GOT3 (cell line): ENCODE measurements at places on chromosomes 3 and 15.

DNA sequence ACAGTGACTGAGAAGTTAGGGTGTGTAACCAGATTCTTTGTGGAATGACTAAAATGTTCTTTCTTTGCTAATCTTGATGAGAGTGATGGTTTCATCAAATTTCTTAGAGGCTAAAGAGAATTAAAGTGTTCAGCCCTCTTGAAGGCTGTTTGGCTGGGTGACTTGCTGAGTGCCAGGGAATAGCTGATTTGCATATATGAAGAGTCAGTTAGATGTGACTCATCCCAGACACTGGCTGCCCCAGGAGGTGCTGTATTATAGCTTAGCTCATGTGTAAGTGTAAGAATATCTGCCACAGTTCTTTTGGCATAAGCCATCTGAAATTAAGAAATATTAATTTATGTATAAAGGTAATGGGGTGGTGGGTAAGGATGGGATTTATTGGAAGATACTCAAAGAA is 535.1 kb downstream of the NLGN1 start:
- no peak for DNase-seq

DNA sequence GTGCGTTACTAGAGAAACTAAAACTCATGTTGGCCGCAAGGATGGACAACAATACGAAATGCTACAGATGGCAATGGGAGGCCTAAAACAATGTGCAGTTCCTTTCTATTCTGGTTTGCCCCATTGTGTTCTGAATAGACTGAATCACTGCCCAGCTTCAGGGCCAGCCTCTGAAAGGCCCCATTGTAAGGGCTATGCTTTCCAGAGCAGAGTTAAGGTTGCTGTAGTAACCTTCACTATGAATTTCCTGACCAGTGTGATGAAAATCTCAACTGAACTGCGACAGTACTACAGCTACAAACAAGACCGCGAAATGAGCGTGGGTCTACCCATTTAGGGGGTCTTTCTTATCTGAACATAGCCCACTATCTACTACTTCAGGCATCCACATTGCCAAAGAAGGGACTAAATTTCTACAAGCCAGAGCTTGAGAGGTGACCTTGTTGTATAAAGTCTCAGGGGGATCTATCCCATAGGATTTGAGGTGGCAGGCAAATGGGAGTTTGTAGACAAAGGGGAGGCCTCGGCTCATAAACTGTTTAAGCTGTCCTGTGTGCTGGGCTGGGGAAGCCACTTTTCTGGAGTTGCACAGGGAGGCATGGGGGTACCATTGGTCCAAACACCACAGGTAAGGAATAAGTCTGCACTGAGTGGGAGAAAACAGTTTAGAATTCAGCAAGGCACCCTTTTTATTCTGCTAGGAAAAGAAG is 80.1 kb downstream of the MYO1E start:
- no peak for DNase-seq

GRCh38 chr15:89140595-89140994 is 52.3 kb downstream of the ABHD2 start:
- DNase-seq: no peak

- DNase-seq: no peak
These were observed 22.6 kb upstream of the GPD1L start for GRCh38 chr3:32083702-32084270.

DNA sequence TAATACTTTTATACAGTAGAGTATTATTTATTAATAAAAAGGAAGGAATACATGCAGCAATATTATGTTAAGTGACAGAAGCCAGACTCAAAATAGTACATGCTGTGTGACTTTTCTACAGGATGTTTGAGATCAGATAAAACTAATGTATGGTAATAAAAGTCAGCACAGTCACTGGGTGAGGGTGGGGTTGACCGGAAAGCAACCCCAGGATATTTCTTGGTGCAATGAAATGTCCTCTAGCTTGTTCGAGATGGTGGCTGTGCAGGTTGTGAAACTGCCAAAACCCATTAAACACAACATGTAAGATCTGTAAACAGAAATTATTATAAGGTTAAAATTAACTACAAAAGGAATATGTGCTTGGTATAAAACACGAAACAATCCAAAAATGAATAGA is 20.8 kb upstream of the ALDH1L1 start:
- DNase-seq: no peak

DNA sequence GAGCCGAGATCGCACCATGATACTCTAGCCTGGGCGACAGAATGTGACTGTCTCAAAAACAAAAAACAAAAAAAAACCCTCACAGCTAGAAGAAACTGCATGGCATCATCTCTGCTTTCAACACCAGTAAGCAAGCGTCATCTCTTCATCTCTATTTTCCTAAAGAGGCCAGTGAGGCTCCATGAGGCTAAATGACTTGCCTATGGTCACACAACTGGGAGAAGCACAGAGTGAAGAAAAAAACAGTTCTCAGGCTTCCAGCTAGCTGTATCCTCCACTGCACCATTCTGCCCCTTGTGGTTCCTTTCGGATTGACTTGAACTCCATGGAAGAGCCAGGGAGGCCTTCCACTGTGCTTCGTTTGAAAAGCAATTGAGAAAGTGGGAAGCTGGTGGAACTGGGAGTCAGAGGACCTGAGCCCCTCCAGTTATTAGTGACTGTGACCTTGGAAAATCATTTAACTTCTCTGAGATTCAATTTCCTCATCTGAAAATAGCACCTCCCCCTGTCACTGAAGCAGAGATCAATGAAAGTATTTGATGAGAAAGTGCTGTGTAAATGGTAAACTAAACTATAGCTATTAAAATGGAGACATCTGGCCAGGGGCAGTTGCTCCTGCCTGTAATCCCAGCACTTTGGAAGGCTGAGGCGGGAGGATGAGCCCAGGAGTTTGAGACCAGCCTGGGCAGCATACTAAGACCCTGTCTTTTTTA is 32.1 kb upstream of the DENND4A start:
- DNase-seq: no peak

GRCh38 chr15:89408372-89409183 is 74.0 kb upstream of the POLG start:
- DNase-seq: no peak

DNA sequence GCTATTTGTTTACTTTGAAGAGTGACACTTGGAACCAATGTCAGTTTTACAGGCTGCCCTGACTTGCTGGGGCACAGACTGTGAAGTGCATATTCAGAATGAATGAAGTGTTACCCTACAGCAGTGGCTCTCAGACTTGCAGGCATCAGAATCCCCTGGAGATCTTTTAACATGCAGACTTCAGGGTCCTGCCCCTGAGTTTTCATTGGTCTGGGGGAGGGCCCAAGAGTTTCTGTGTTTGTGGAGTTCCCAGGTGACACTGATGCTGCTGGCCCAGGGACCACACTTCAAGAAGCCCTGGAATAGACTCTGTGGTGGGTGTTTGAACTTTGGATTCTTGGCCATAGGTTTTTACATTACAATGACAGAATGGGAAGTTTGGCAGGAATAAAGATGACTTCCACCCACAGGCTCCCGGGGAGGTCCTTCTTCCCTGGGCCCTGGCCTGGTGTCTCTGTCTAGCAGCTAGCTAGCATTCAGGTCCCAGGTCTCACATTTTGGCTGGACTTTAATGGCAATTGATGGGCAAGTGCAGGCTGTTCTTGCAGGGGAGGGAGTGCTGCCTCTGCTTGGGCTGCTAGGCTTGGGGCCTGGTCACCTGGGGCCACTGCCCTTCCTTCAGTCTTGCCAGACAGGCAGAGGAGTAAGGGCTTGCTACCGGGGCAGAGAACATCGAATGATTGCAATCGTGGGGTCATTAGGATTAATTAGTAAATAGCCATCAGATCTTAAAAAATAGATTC is 149.0 kb downstream of the APBA2 start:
- no peak for DNase-seq

GRCh38 chr3:192372616-192373015 is 354.7 kb downstream of the FGF12 start:
- no peak for DNase-seq

DNA sequence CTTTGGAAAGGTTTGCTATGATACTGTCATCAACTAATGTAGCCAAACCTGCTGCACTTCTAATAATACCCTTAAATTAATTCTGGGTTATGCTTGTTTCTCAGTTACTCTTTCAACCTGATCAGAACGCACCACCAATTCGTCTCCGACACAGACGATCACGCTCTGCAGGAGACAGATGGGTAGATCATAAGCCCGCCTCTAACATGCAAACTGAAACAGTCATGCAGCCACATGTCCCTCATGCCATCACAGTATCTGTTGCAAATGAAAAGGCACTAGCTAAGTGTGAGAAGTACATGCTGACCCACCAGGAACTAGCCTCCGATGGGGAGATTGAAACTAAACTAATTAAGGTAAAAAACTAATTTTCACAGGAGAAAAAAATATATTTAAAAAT is 7.9 kb upstream of the RPLP1 start:
- no peak for DNase-seq

GRCh38 chr3:39208463-39209055 is 16.2 kb upstream of the XIRP1 start:
- no peak for DNase-seq
